Heart right ventricle (tissue), 16 donors: ENCODE measurements at places on chromosomes 6 and 20. TPM values are rescaled to one million over a fixed set of nuclear protein-coding genes. Genes with fewer than 3 reads are reported as not detected.
A peak's percentile ranks its signal among the peaks of the same experiment; 100 is the strongest.

GRCh38 chr20:45834797-45835161 lies 1.2 kb downstream of the SNX21 start:
- peaks cover 32% of the 10 kb centered on the region for H3K4me1 ChIP-seq
- DNase-seq = no peak
- H3K36me3 ChIP-seq = peaks cover 34% of the 10 kb centered on the region
- H3K4me3 ChIP-seq = peak overlapping the region; percentile 75
- H3K27me3 ChIP-seq = no peaks in the 10 kb centered on the region

DNA sequence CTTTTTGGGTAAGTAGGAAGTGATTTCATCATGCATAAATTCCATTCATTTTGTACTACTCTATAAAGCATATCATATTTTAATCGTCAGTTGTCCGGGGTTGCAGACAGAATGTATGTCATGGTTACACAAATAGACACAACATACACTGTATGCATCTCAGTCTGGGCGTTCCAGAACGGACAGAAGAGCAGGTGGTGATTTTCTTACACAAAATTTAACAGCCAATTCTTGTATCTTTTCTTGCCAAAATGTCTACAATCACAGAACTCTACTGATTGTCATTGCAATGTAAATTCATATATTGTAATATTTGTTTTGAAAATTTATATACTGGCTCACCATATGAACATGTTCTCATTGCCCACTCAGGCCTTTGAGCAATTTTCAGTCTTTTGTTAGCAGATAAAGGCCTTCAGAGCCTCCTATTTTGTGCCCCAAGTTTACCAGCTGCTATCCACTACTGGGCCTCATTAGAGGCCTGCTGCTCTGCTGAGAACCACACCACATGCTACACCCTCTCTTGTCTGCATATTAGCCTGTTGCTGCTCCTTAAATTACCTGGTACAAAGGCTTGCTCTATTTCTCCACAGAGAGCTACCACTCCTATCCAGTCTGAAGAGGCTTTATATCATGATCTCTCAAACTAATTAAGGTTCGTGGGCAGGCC lies 61.5 kb downstream of the PRDM13 start:
- H3K4me3 ChIP-seq = no peak overlapping the region
- DNase-seq = no peak
- no peaks in the 10 kb centered on the region for H3K27me3 ChIP-seq
- no peaks in the 10 kb centered on the region for H3K36me3 ChIP-seq
- no peaks in the 10 kb centered on the region for H3K4me1 ChIP-seq

GRCh38 chr20:57092900-57093530 lies 173.4 kb downstream of the BMP7 start:
- H3K4me1 ChIP-seq = no peaks in the 10 kb centered on the region
- H3K27ac ChIP-seq = no peak overlapping the region
- H3K4me3 ChIP-seq = no peak overlapping the region
- H3K27me3 ChIP-seq = peaks cover 8% of the 10 kb centered on the region

DNA sequence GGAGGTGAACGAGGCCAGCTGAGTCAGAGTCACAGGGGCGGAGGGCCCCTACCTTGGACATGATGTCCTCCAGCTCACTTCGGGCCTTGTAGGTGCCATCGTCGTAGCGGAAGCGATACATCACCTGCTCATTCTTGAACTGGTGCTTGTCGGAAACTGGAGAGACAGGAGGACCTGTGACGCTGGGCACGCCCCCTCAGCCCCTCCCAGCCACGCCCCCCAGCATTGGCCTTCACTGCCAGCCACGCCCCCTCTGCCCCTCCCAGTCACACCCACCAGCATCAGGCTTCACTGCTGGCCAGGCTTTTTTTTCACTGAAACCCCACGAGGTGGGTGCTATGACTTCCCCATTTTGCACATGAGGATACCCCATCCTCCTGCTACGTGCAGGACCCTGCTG lies 148.2 kb downstream of the PREX1 start:
- H3K4me3 ChIP-seq = no peak overlapping the region
- H3K27ac ChIP-seq = no peak overlapping the region
- H3K36me3 ChIP-seq = peaks cover 38% of the 10 kb centered on the region
- H3K4me1 ChIP-seq = peaks cover 28% of the 10 kb centered on the region

- H3K4me1 ChIP-seq = no peaks in the 10 kb centered on the region
- no peak overlapping the region for H3K27ac ChIP-seq
- H3K36me3 ChIP-seq = no peaks in the 10 kb centered on the region
- H3K4me3 ChIP-seq = no peak overlapping the region
- no peak for DNase-seq
Measured at GRCh38 chr20:22027423-22027822, 322.0 kb downstream of the PAX1 start.

DNA sequence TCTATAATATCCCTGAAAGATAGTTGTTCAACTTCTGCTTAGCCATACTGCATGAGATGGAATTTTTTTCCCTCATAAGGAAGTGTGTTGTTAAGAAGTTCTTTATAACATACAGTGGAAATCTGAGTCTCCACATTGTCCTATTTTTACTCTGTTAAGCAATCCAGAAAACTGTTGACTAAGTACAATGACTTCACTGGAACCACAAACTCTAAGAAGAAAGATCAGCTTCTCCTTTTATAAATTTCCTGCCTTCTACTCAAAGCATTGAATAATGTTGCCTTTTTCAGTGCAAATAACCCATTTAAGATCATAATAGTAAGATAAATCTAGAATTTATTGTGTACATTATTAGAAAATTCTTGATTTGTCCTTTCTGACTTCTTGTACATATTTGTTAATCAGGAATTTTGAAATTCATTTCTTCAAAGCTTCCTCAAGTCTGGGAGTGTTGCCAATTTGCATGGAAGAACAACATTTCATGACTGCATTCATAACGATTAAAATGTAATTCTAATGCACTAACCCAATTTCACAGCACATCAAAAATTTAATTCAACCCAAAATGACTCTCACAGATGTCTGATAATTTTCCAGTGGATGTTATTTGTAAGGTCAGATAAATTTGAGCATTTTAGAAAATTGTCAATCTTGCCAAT lies 45.6 kb upstream of the ANKEF1 start:
- H3K36me3 ChIP-seq = no peaks in the 10 kb centered on the region
- no peak overlapping the region for H3K27ac ChIP-seq
- DNase-seq = no peak

- DNase-seq = no peak
- no peaks in the 10 kb centered on the region for H3K4me1 ChIP-seq
- no peaks in the 10 kb centered on the region for H3K36me3 ChIP-seq
- no peaks in the 10 kb centered on the region for H3K27me3 ChIP-seq
Measured at GRCh38 chr6:1708122-1708521, 98.4 kb downstream of the FOXC1 start.

The C6orf163 gene
- total RNA-seq = 3.2 TPM

DNA sequence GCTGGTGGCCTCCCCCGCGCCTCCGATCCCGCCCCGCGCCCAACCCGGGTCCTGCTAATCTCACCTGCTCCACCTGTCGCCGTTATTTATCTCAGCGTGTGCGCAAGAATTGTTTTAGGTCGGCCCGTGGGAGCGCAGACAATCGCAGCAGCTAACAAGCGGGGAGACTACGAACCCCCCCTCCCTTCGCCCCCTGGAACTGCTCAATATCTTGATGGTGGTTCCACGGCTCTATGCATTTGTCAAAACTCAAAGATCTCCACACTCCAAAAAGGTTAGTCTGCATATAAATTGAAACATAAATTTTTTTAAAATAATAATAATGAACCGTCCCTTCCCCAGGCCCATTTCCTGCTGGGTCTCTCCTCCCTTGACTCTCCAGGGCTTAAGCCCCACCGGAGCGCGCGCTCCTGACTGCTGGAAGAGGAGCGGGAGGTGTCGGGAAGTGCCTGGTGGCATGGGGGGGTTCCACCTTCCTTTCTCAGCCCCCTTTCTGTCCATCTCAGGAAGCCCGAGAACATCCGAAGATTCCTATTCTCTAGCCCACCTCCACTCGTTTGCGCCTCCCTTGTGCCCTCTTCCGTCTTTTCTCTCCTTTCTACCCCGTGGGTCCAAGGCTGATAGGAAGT lies 1.6 kb upstream of the MDGA1 start:
- no peaks in the 10 kb centered on the region for H3K36me3 ChIP-seq
- peak overlapping the region; percentile 83 for H3K4me3 ChIP-seq
- H3K4me1 ChIP-seq = peaks cover 26% of the 10 kb centered on the region
- peaks cover 32% of the 10 kb centered on the region for H3K27me3 ChIP-seq
- H3K27ac ChIP-seq = no peak overlapping the region

DNA sequence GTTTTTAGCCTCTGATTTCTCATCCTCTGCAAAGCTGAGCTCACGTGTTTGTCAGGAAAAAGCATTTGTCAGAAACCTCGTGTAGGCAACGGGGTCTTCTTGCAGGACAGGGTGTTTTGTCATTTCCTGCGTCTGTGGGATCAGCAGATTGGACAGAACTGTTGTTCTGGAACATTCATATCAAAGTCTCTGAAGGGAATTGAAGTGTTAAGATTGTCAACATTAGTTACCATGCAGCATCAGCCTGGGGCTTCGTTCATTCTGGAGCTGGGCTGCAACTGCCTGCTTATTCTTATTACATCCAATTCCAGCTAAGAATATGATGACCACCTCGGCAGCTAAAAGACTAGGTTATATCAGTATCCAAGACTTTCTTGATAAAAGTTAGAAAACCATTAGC lies 71.0 kb upstream of the RALGAPA2 start:
- no peaks in the 10 kb centered on the region for H3K36me3 ChIP-seq
- H3K27me3 ChIP-seq = no peaks in the 10 kb centered on the region
- DNase-seq = no peak
- H3K4me1 ChIP-seq = no peaks in the 10 kb centered on the region
- no peak overlapping the region for H3K27ac ChIP-seq
- H3K4me3 ChIP-seq = no peak overlapping the region

The SRF gene
- 69.7 TPM for total RNA-seq

DNA sequence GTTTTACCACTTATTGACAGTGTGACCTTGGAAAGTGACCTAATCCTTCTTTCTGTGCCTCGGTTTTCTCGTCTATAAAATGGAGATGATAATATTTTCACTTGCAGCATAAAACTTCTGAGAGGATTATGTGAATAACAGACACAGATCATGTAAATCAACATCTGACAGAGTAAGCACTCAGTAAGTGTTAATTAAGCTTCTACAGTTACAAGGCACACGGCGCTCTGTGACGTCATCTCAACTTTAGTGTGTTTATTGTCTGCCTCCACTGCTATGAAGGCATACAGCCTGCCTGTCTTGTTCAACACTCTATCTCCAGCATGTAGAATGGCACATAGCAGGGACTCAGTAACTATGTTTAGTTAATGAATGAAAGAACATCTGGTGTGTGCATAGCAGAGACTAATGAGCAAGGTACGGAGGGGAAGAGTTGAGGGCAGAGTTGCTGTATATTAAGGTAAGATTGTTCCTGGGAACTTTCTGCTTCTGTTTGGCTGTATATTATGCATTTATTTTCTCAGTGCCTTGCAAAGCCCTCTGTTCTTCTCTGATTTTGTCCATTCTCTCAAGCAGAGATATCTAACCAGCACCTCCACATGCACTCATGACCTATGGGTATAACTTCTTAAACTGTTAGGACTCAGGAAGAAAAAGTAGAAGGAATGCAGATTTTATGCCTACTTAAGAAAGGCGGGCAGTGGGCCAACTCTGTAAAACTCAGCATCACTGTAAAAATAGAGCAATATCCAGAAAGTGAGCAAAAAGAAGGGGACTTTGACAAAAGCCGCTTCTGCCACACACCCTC lies 66.4 kb upstream of the STMND1 start:
- H3K4me3 ChIP-seq = no peak overlapping the region
- no peaks in the 10 kb centered on the region for H3K36me3 ChIP-seq
- H3K4me1 ChIP-seq = peaks cover 29% of the 10 kb centered on the region

- no peak overlapping the region for H3K27ac ChIP-seq
- no peak overlapping the region for H3K4me3 ChIP-seq
- H3K4me1 ChIP-seq = peaks cover 9% of the 10 kb centered on the region
- no peaks in the 10 kb centered on the region for H3K36me3 ChIP-seq
- H3K27me3 ChIP-seq = no peaks in the 10 kb centered on the region
- no peak for DNase-seq
Measured at GRCh38 chr6:15086348-15087158, 159.3 kb upstream of the JARID2 start.

GRCh38 chr20:24962182-24962492 lies 13.1 kb downstream of the CST7 start:
- no peak for DNase-seq
- H3K4me3 ChIP-seq = no peak overlapping the region
- no peak overlapping the region for H3K27ac ChIP-seq
- no peaks in the 10 kb centered on the region for H3K27me3 ChIP-seq
- peaks cover 14% of the 10 kb centered on the region for H3K36me3 ChIP-seq
- H3K4me1 ChIP-seq = no peaks in the 10 kb centered on the region

- no peaks in the 10 kb centered on the region for H3K4me1 ChIP-seq
- no peaks in the 10 kb centered on the region for H3K36me3 ChIP-seq
- H3K4me3 ChIP-seq = no peak overlapping the region
- no peak overlapping the region for H3K27ac ChIP-seq
Measured at GRCh38 chr6:166258854-166259276, 49.3 kb downstream of the PRR18 start.

DNA sequence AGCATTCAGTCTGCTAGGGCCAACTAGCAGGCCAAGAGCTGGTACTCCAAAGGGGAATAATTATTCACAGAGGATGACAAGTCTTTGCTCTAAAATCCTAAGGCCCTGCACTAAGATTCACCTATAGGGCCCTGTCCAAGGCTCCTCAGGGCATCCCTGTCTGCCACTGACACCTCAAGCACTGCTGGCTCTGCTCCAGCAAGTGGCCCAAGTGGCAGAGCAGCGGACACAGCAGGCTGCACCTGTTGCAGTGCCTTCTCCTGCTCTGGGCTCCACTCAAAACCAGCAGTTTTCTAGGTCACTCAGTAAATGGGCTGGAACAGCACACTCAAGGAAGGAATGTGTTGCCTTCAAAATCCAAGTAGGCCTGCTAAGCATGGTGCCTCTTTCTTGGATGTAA lies 36.4 kb upstream of the SMOC2 start:
- no peaks in the 10 kb centered on the region for H3K36me3 ChIP-seq
- no peak overlapping the region for H3K4me3 ChIP-seq
- H3K27ac ChIP-seq = no peak overlapping the region
- H3K4me1 ChIP-seq = no peaks in the 10 kb centered on the region

- H3K27ac ChIP-seq = no peak overlapping the region
- H3K4me3 ChIP-seq = no peak overlapping the region
- no peaks in the 10 kb centered on the region for H3K36me3 ChIP-seq
Measured at GRCh38 chr6:1838604-1839213, 229.0 kb downstream of the FOXC1 start.

The FOXF2 gene
- total RNA-seq = 0.14 TPM

The CCN6 gene
- not detected for total RNA-seq

GRCh38 chr20:16301986-16302385 lies 271.3 kb downstream of the KIF16B start:
- no peak overlapping the region for H3K27ac ChIP-seq
- H3K4me1 ChIP-seq = no peaks in the 10 kb centered on the region
- H3K36me3 ChIP-seq = no peaks in the 10 kb centered on the region
- DNase-seq = no peak
- no peak overlapping the region for H3K4me3 ChIP-seq

DNA sequence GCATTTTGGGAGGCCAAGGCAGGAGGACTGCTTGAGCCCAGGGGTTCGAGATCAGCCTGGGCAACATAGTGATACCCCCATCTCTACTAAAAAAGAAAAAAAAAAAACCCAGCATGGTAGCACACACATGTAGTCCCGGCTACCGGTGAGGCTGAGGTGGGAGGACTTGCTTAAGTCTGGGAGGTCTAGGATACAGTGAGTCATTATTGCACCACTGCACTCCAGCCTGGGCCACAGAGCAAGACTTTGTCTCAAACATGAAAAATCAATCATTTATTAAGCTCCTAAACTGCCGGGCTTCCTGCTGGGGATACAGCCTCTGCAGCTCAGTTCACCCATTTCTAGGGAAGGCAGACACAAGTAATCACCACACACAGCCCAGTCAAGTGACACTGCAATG lies 7.3 kb upstream of the USP45 start:
- H3K4me3 ChIP-seq = no peak overlapping the region
- no peak for DNase-seq
- H3K27me3 ChIP-seq = no peaks in the 10 kb centered on the region
- no peaks in the 10 kb centered on the region for H3K36me3 ChIP-seq
- H3K4me1 ChIP-seq = peaks cover 13% of the 10 kb centered on the region

The ARMC2 gene
- total RNA-seq = 11.7 TPM

The SPTLC3 gene
- 5.0 TPM for total RNA-seq

The MLN gene
- total RNA-seq = not detected
